Neural cell (in vitro differentiated cells): ENCODE measurements at places on chromosomes 7 and 10. TPM values are rescaled to one million over a fixed set of nuclear protein-coding genes. Genes with fewer than 3 reads are reported as not detected.

The NODAL gene
- 0.46 TPM in 1 of 2 replicates, not detected in the other for polyA plus RNA-seq

The LIPF gene
- not detected in 2 replicates for polyA plus RNA-seq

The OPALIN gene
- polyA plus RNA-seq, result not detected in 2 replicates

The POU6F2 gene
- 2.8 and 3.1 TPM in 2 replicates for polyA plus RNA-seq

The CUBN gene
- 7.1 and 8.7 TPM in 2 replicates for polyA plus RNA-seq
